ENCODE measurements at places on chromosomes 3 and 15. TPM values are rescaled to one million over a fixed set of nuclear protein-coding genes. Genes with fewer than 3 reads are reported as not detected.

Gene PP2D1
- polyA plus RNA-seq, result 0.16 TPM

Gene RPLP1
- polyA plus RNA-seq, result 952 TPM

Gene SLC24A5
- polyA plus RNA-seq, result not detected

Gene ANKRD34C
- not detected for polyA plus RNA-seq

Gene DZIP1L
- 9.6 TPM for polyA plus RNA-seq

Gene MINAR1
- 0.28 TPM for polyA plus RNA-seq

DNA sequence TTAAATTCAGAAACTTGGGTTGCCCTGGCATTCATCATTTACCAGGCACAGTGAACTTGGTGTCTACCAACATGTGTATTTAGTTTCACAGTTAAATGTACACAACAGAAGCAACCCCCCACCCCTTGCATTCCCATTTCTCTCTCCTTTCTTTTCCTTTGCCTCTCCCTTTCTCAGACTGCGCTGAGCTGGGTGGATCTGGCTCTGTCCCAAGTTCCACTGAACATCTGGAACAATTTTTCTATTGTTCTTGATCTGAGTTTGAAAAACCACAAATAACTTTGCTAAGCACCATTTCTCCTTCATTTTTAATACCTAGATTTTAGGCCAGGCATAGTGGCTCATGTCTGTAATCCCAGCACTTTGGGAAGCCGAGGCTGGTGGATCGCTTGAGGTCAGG is 242.2 kb downstream of the ABHD5 start:
- peak; percentile 31 for DNase-seq

DNA sequence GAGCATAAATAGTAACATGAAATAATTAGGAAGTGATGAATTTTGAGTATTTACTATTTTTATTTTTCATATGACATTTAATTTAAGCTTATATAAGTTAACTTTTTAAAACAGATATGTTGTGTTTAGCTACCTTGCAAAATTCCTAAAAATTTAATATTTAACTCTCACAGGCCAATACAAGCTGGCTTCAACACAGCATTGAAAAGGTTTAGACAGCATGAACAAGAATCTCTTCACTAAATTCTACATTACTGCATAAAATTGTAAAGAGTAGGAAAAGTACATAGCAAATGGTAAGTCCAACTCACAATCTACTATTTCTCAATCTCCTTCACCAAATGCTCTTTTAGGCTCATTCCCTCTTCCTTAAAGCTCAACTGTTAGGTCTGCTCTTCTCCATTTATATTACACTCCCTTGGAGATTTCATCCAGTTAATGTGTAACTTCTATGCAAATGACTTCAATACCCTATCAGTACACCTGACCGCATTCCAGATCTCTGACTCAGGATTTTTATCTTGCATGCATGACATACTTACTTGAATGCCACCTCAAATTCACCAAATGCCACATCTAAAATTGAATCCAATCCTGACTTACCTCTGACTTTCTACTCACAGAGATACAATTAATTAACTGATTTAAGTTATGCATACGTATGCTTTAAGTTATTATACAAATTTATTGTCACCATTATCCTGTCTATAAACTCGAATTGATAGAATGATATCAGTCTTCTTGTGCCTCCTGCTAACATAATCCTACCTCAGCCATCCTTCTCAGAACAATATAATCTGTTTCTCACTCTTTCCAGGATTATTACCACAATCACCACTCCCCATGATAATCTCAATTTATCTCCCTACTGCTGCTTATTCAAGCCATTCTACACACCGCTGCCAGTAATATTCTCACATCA is 127.0 kb downstream of the STAG1 start:
- DNase-seq, result no peak

DNA sequence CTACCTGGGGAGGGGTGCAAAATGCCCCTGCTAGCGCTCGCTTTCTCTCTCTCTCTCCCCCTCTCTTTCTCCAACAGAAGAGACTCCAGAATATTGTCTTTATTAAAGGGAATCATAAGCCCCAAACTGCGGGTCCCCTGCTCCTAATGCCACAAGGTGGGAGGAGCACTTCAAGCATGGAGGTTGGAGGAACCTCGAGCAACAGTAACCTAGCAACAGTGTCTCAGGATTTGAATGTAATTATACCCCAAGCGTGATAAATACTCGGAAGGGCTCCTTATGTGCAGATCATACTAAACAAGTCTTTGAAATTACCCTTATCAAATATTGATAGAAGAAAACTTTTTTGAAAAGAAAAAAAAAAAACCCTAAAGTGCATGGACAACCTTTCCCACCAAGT is 582.2 kb upstream of the PPP2R3A start:
- no peak for DNase-seq

DNA sequence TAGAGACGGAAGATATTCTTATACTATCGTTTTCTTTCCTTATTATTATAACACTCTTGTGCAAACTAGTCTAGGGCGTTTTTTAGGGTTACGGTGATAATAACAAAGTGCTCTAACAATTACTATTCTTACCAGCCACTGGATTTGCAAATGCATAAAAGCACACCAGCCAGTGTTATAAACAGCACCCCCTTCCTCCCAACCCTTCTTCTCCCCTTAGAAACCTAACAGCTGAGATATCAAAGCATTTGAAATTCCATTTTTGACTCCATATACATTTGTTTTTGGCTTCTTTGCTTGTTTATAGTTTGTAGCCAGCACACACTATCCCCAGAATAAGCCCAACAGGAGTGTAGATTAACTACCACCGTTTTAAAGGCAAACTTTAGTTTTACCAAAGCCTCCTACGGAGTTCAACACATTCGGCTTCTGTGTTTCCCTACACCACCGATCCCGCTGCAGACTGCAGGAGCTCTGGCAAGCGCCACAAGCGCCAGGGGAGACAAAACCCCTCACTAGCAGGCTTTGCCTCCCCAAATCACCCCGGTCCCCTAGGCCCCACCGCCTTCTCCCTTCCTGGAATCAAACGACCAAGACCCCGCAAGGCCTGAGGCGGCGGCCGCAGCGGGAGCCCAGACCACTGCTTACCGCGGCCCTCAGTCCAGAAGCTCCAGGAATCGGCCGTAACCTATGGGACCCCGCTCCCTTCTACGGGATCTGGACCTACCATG is 461 bp downstream of the COPB2 start:
- DNase-seq, result peak; percentile 41

GRCh38 chr15:33913459-33913858 is 54.8 kb upstream of the CHRM5 start:
- peak; percentile 26 for DNase-seq

- no peak for DNase-seq
Measured at GRCh38 chr3:119872773-119873172, 90.9 kb downstream of the NR1I2 start.

DNA sequence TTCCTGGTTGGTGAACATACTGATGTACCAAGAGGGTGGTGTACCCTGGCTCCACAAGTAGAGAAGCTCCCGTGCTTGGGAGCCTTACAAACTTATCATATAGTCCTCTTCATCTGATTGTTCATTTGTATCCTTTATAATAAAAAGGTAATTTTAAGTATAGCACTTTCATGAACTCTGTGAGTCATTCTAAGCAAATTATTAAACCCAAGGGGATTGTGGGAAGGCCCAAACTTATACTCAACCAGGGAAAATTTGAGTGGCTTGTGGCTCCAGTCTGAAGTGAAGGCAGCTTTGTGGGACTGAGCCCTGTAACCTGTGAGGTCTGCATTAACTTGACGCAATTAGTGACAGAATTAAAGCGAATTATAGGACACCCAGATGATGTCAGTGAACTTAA is 29.0 kb downstream of the TTBK2 start:
- DNase-seq, result peak; percentile 50

DNA sequence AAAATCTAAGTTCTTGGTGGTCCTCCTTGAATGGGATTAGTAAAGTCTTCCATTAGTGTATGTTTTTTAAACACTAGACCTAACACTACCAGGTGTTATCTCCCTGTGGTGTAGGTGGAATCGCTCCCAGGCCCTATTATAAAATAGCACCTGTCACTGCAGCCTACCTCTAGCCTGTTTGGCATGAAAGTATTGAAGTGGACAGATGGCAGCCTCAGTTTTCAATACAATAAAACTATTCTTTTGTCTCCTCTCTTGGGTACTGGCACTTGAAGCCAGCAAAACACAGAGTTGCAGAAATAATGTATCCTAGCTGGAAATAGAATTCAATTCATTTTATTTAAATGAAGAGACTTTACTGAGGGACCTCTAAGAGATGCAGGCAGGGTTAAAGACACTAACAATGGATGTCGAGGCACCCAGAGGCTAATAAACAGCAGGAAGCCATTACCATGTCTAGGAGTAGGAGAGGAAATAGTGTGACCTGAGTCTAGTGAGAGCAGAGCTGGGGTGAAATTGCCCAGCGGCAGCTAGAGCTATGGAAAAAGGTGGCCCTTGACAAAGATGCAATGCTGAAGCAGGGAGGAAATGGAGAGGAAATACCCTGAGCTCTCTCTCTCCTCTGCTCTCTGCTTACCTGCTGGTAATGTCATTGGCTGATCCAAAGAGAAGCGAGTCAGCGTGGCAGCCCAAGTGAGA is 49.1 kb upstream of the TMEM158 start:
- no peak for DNase-seq

GRCh38 chr15:34161329-34161963 is 48.5 kb downstream of the KATNBL1 start:
- DNase-seq, result peak; percentile 8

DNA sequence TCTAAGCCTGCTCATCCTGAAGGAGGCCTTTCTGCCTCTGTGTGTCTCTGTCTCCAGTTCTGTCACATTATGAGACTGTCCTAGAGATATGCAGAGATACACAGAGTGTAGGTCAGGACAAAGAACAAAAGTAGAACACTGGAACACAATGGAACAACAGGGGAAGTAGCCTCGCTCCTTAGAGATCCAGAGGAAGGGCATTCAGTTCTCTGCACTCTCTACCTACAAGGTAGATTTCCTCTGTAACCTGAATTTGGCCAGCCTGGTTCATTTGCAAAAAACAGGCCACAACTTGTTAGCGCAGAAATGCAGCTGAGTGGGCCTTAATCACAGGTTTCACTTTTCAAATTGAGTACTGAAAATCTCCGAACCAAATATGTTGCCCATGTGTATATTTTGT is 19.4 kb downstream of the NEK10 start:
- DNase-seq, result no peak

DNA sequence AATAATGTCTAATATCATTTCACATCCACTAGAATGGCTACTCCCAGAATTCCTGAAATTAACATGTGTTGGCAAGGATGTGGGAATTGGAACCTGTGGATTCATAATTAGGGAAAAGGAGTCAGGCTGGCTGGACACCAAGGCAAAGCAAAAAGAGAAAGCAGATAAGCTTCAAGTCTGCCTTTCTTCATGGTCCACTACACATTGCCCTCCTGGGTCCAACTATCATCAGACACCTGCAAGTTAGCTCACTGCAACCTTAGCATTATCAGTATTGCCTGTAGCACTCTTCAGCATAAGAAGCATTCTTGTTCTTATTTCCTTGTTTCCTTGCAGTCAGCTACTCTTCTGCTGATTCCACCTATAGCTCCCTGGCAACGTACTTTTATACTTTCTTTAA is 124.3 kb downstream of the ZNF280D start:
- DNase-seq, result no peak

All from GM23248 (cell line).